ENCODE measurements at places on chromosomes 4 and X. TPM values are rescaled to one million over a fixed set of nuclear protein-coding genes. Genes with fewer than 3 reads are reported as not detected.
A peak's percentile ranks its signal among the peaks of the same experiment; 100 is the strongest.

CENPVL2 gene
- total RNA-seq, result not detected

PPAT gene
- total RNA-seq, result 63.6 TPM

MPP1 gene
- 22.4 TPM for total RNA-seq

REST gene
- 53.4 TPM for total RNA-seq

OPRPN gene
- total RNA-seq, result not detected

PRDM5 gene
- not detected for total RNA-seq

- H3K27ac ChIP-seq, result no peak overlapping the region
- H3K4me1 ChIP-seq, result no peaks in the 10 kb centered on the region
- H3K4me3 ChIP-seq, result no peak overlapping the region
Measured at GRCh38 chrX:122788216-122788615, 395.9 kb upstream of the GRIA3 start.

DNA sequence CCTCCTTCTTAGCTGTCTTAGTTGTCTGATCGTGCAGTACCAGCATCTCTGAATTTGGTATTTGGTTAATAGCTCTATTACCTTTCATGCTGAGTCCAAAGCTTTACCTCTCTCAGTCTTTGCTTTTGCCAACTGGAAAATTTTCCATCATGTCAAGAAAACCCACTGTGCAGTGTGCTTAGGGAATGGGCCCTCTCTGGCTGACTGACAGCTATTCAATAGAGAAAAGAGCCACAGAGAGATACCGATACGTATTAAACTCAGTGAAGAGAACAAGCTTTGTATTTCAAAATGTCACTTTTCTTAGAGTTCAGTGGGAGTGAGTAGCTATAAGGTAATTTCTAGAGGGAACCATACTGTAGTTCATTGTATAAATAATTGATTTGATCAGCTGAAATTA is 1507.1 kb downstream of the C4orf33 start:
- no peak for DNase-seq
- H3K4me3 ChIP-seq, result no peak overlapping the region
- no peaks in the 10 kb centered on the region for H3K36me3 ChIP-seq
- H3K27ac ChIP-seq, result no peak overlapping the region
- H3K4me1 ChIP-seq, result no peaks in the 10 kb centered on the region
- no peaks in the 10 kb centered on the region for H3K27me3 ChIP-seq

- peaks cover 52% of the 10 kb centered on the region for H3K36me3 ChIP-seq
- no peak for DNase-seq
- no peaks in the 10 kb centered on the region for H3K27me3 ChIP-seq
- H3K4me3 ChIP-seq, result peak overlapping the region; percentile 84
- peaks cover 42% of the 10 kb centered on the region for H3K4me1 ChIP-seq
- H3K27ac ChIP-seq, result peak overlapping the region; percentile 91
Measured at GRCh38 chrX:45771114-45771513, 570.4 kb upstream of the DIPK2B start.

DNA sequence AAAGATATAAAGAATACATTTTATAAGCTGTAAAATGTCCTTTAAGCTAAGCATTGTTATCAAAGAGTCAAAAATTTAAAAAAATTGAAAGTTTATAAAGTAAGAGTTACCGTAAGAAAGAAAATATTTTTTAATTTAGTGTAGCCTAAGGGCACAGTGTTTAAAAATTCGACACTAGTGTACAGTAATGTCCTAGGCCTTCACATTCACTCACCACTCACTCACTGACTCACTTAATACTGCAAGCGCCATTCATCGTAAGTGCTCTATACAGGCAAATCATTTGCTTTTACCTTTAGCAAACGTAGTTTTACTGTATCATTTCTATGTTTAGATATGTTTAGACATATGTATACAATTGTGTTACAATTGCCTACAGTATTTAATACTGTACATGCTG is 20.2 kb downstream of the GLRA3 start:
- no peak overlapping the region for H3K27ac ChIP-seq
- no peak overlapping the region for H3K4me3 ChIP-seq
- no peaks in the 10 kb centered on the region for H3K27me3 ChIP-seq
- H3K36me3 ChIP-seq, result no peaks in the 10 kb centered on the region
- no peaks in the 10 kb centered on the region for H3K4me1 ChIP-seq
- DNase-seq, result no peak

DNA sequence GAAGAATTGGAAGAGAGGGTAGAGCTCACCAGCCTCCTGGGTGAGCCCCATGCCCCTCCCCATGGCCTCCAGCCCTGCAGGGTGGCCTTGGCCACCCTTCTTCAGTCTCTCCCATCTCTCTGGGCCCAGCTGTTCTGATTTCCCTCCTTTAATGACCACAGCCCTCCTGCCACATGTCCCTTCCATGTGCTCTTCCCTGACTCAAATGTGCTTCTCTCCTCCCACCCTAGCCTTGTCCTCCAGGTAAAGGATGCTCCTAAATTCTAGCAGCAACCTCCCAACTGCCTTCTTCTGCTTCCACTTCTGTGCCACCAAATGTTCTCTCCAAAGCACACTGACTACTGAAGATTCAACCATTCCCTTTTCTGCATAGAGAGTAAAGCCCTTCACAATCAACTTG is 83.0 kb downstream of the ADRA2C start:
- no peak for DNase-seq
- H3K4me1 ChIP-seq, result no peaks in the 10 kb centered on the region
- H3K27ac ChIP-seq, result no peak overlapping the region
- H3K4me3 ChIP-seq, result no peak overlapping the region

DNA sequence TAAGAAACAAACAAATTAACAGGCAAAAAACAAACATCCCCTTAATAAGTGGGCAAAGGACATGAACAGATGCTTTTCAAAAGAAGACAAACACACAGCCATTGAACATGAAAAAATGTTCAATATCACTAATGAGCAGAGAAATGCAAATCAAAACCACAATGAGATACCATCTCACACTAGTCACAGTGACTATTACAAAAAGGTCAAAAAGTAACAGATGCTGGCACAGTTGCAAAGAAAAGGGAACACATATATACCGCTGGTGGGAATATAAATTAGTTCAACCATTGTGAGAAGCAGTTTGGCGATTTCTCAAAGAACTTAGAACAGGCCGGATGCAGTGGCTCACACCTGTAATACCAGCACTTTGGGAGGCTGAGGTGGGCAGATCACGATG is 146.1 kb upstream of the NEIL3 start:
- no peak overlapping the region for H3K4me3 ChIP-seq
- H3K27me3 ChIP-seq, result peaks cover 2% of the 10 kb centered on the region
- no peaks in the 10 kb centered on the region for H3K36me3 ChIP-seq
- H3K27ac ChIP-seq, result no peak overlapping the region
- H3K4me1 ChIP-seq, result no peaks in the 10 kb centered on the region

- peaks cover 8% of the 10 kb centered on the region for H3K36me3 ChIP-seq
- peaks cover 8% of the 10 kb centered on the region for H3K4me1 ChIP-seq
- H3K27ac ChIP-seq, result no peak overlapping the region
- DNase-seq, result peak; percentile 75
Measured at GRCh38 chrX:136209016-136209738, 42.0 kb downstream of the MAP7D3 start.

DNA sequence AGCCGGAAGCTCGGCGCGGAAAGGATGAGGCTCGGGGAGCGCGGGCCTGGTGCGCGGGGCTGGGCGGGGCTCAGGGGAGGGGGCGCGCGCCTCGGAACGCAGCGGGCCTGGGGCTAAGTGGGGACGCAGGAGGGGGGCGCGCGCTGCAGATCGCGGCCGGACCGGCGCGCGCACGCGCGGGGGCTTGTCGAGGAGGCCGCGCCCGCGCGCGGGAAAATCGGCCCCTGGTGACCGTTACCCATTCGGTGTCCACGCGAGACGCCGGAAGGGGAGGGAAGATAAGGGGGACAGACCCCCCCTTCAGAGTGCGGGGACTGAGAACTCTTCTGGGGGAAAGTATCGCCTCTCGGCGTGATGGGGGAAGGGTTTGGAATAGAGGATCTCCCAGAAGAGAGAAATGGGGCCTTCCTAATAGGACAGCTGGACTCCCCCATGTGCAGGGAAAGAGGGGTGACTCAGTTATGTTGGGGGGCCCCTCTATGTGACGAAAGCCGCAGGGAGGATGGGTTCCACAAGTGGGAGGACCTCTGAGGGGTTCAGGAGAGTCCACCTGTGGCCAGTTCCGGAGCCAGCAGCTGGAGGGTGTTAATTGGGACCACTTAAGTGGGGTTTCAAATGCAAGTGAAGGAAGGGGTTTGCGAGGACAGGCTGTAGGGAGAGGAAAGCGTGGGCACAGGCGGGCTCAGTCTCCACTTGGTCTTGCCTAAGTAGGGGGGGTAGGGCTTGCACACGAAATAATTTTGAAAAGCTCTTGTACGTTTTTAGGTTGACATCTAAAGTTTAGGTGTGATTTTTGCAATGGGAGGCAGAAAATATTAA is 584 bp downstream of the SUV39H1 start:
- H3K4me3 ChIP-seq, result peak overlapping the region; percentile 93
- DNase-seq, result peak; percentile 85
- peak overlapping the region; percentile 93 for H3K27ac ChIP-seq
- H3K4me1 ChIP-seq, result peaks cover 28% of the 10 kb centered on the region
- no peaks in the 10 kb centered on the region for H3K27me3 ChIP-seq

DNA sequence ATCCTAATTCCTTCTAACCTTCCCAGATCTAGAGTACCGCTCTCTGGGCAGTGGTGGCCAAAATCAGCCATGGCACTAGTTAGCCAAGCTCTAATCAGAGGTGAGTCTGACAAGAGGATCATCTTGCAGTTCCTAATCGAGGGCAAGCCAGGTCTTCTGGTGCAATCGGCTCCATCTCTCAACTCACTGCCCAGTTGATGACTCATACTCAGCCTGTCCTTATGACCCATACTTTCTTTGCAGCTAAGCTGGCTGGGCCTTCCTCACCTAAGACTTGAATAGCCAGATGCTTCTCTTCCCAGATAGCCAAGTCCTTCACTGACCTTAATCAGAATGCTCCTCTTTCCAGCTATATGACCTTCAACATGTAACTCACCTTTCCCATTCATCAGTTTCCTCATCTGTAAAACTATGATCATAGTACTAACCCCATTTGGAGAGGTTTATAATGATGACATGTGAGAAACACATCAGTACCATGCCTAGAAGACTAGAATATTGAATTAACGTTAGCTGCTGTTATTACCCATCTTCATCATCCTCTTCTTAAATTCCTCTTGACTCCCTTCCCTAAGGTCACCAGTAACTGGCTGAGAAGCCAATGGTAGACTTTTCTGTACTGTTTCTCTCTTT is 57.1 kb downstream of the RELL1 start:
- no peaks in the 10 kb centered on the region for H3K4me1 ChIP-seq
- DNase-seq, result no peak
- no peak overlapping the region for H3K4me3 ChIP-seq
- peaks cover 52% of the 10 kb centered on the region for H3K36me3 ChIP-seq
- H3K27ac ChIP-seq, result no peak overlapping the region

DNA sequence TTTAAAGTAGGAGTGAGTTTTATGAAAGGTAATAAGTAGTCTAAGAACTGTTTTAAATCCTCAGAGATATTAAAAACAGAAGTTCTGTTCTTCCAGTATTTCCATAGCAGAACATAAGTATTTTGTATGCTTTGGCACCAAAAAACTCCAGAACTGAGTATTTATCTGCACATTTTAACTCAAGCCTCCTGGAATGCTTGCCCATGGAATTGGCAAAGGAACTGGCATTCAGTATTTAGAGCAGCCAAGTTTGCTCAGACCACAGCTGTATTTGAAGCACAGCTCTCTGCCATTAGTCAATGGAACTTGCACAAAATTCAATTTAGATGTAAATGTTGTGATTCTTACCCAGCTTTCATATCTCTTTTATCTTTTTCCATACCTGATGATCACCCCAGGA is 42.2 kb downstream of the NDNF start:
- H3K4me1 ChIP-seq, result no peaks in the 10 kb centered on the region
- no peak overlapping the region for H3K4me3 ChIP-seq
- no peak overlapping the region for H3K27ac ChIP-seq
- peaks cover 32% of the 10 kb centered on the region for H3K27me3 ChIP-seq
- no peak for DNase-seq
- no peaks in the 10 kb centered on the region for H3K36me3 ChIP-seq

GRCh38 chrX:47697181-47697580 is 38.2 kb upstream of the UXT start:
- H3K36me3 ChIP-seq, result no peaks in the 10 kb centered on the region
- no peak overlapping the region for H3K27ac ChIP-seq
- no peaks in the 10 kb centered on the region for H3K4me1 ChIP-seq

DNA sequence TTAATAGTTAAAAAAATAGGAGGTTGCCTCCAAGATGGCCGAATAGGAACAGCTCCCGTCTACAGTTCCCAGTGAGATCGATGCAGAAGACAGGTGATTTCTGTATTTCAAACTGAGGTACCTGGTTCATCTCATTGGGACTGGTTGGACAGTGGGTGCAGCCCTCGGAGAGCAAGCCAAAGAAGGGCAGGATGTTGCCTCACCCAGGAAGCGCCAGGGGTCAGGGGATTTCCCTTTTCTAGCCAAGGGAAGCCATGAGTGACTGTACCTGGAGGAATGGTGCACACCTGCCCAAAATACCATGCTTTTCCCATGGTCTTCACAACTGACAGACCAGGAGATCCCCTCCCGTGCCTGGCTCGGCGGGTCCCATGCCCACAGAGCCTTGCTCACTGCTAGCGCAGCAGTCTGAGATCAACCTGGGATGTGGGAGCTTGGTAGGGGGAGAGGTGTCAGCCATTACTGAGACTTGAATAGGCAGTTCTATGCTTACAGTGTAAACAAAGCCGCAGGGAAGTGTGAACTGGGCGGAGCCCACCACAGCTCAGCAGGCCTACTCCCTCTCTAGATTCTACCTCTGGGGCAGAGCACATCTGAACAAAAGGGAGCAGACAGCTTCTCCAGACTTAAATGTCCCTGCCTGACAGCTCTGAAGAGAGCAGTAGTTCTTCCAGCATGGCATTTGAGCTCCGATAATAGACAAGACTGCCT is 47.5 kb downstream of the PPA2 start:
- H3K36me3 ChIP-seq, result peaks cover 67% of the 10 kb centered on the region
- no peak overlapping the region for H3K4me3 ChIP-seq
- DNase-seq, result no peak
- H3K27me3 ChIP-seq, result no peaks in the 10 kb centered on the region
- H3K27ac ChIP-seq, result no peak overlapping the region
- H3K4me1 ChIP-seq, result peaks cover 2% of the 10 kb centered on the region

GRCh38 chr4:5357870-5358269 is 306.6 kb downstream of the STK32B start:
- H3K27me3 ChIP-seq, result no peaks in the 10 kb centered on the region
- no peak overlapping the region for H3K4me3 ChIP-seq
- H3K36me3 ChIP-seq, result no peaks in the 10 kb centered on the region
- H3K4me1 ChIP-seq, result no peaks in the 10 kb centered on the region
- no peak overlapping the region for H3K27ac ChIP-seq

DNA sequence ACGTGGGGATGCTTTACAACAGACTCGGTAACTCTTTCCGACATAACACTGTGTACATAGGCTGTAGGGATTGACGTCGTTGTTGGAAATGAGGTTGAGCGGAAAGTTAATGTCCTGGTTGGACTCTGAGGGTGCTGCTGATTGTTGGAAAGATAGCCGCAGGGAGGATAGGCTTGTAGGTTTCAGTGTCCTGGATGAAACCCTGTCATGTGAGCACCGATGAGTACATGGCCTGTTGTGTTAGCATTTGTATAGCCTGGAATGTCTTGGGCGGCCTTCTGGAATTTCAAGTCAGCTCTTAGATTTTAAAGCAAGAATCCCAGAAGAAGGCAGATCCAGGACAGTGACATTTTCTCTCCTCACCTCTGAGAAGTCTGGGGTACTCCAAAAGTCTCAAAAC is 63.3 kb downstream of the TBC1D14 start:
- H3K4me3 ChIP-seq, result no peak overlapping the region
- no peak overlapping the region for H3K27ac ChIP-seq
- no peaks in the 10 kb centered on the region for H3K27me3 ChIP-seq
- H3K4me1 ChIP-seq, result peaks cover 10% of the 10 kb centered on the region

GRCh38 chr4:970854-971520 is 2.4 kb downstream of the DGKQ start:
- peaks cover under 1% of the 10 kb centered on the region for H3K36me3 ChIP-seq
- no peak overlapping the region for H3K27ac ChIP-seq
- peaks cover 2% of the 10 kb centered on the region for H3K4me1 ChIP-seq
- DNase-seq, result no peak
